ENCODE measurements at places on chromosomes 11 and 22.

DNA sequence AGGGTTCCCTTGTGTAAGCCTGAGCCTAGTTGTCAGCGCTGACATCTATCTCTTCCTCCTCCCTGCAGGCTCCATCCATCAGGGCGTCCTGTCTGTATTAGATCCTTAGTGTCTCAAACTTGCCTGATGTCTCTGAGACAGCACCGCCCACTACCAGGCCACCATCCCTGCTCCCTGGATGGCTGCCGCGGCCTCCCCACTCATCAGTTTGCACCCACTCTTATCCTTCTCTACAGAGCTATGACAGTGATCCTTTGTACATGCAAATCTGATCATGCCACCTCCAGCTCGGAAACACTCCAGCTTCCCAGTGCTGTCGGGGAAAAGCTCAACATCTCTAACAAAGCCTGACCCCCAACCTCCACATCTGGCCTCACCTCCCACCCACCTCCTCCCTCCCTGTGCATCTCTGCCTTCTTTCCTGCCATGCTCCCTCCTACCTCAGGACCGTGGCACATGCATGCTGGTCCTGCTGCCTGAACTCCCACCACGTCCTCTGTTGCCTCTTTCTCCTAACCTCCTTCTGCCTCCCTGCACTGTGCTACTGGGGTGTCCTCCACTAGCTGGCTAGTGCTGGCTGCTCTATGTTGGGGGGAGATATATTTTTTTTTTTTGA, 61.6 kb upstream of the EIF3D start:
- no peak for DNase-seq

- DNase-seq, result no peak
Observed at GRCh38 chr11:35639591-35640179, 21.4 kb downstream of the FJX1 start.

DNA sequence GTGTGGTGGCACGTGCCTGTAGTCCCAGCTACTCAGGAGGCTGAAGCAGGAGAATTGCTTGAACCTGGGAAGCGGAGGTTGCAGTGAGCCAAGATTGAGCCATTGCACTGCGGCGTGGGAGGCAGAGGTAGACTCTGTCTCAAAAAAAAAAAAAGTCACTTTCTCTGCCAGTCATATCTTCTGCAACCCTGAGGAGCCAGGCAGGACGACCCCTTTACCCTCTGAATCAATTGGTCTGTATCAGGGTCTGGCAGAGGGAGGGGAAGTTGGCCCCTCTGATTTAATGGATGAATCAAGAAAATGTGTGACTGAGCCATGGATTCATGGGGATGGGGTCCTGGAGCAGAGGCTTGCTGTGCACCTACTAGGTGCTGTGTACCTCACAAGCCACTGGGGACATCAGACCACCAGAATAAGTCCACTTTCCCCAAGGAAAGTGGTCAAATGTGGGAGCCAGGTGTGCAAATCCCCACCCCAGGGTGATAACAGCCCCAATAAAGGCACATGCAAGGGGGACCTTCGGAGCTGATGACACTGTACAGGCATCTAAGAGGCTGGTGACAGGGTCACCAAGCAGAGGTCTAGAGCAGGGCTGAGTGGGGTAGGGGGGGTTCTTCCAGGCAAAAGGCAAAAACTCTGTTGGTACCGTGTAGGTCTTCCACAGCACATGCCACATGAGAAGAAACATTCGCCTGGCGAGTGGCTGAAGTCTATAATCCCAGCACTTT, 29.0 kb downstream of the TXN2 start:
- DNase-seq, result no peak

DNA sequence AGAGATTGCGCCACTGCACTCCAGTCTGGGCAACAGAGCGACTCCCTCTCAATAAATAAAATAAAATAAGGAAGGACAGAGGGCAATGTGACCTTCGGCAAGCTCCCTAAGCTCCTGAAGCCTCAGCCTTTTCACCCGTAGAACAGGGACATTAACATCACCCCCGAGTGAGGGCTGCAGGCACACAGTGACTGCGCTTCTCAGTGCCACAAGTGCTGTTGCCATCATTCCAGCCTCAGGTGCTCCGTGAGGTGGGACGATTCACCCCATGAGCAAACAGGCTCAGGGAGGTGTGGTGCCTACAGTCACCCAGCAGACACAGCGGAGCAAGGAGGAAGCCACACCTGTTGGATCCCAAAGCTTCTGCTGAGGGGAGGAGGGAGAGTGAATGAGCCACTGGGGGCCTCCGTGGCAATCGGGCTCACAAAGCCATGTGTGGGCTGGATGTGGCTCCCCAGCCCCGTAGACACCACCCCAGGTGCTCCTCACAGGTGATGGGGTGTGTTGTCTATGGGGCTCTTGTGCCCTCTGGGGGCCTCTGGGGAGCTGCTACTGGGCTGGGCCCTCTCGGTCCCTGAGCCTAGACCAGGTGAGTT, 9.1 kb upstream of the TCF20 start:
- DNase-seq, result no peak

DNA sequence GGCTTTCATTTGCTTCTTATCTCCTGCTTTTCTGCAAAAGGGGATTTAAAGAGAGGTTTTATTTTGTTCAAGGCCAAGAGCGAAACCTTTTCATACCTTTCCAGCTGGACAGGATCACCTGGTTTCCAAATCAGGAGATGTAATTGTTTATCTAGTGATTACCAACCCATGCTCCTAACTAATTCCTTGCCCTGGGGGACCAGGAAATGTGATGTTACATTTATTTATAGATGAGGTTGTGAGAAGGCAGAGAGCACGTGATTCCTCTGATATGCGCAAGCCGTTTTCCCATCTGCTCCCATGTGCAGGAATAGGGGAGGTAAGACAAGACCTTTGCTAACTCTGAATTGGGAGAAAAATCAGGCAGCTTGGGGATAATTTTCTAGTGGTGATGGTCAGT, 507.2 kb upstream of the LARGE1 start:
- no peak for DNase-seq
